ENCODE measurements at places on chromosomes 3 and 15.

DNA sequence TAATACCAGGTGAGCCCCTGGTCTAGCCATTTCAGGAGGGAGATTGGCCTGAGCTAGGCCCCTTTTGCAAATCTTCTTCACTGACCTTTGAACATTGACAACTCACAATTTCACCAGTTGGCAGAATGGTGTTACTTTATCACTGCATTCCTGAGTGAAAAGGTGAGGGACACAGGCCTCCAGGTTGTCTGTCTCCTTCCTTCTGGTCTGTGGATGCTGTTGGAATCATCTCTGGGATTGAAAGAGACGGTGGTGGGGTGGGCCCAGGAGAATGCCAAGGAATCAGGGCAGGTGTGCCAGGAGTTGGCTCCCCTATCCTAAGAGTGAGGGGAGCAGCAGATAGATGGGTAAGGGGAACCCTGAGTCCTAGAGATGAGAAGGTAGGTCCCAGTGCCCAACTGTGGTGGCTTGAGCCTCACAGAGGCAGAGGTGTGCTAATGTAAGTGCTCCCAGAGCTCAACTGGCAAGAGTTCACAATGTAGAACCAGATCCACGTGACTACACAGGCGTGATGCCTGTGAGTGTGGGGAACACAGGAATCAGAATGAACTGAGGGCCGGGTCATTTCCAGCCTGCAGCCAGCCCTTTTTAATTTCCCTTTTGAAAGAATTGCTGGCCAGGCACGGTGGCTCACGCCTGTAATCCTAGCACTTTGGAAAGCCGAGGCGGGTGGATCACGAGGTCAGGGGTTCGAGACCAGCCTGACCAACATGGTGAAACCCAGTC lies 11.2 kb downstream of the C3orf62 start:
- no peak for DNase-seq

GRCh38 chr3:100775226-100775625 lies 65.9 kb downstream of the TFG start:
- DNase-seq = no peak

DNA sequence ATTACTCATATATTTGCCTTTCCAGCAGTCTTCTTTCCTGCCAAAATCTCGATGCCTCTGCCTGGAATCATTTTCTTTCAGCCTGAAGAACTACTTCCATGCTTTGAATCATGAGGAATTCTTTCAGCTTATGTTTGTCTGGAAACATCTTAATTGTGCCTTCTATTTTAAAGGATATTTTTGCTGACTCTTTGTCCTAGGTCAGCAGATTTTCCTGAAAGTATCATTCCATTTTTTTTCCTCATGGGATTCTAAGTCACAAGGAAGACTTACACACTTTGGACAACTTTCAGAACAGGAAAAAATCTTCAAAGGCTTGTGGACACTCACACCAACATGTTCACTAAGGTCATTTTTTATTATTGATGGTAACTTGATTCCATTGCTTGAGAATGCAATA lies 10.1 kb downstream of the PRR23E start:
- DNase-seq = no peak

DNA sequence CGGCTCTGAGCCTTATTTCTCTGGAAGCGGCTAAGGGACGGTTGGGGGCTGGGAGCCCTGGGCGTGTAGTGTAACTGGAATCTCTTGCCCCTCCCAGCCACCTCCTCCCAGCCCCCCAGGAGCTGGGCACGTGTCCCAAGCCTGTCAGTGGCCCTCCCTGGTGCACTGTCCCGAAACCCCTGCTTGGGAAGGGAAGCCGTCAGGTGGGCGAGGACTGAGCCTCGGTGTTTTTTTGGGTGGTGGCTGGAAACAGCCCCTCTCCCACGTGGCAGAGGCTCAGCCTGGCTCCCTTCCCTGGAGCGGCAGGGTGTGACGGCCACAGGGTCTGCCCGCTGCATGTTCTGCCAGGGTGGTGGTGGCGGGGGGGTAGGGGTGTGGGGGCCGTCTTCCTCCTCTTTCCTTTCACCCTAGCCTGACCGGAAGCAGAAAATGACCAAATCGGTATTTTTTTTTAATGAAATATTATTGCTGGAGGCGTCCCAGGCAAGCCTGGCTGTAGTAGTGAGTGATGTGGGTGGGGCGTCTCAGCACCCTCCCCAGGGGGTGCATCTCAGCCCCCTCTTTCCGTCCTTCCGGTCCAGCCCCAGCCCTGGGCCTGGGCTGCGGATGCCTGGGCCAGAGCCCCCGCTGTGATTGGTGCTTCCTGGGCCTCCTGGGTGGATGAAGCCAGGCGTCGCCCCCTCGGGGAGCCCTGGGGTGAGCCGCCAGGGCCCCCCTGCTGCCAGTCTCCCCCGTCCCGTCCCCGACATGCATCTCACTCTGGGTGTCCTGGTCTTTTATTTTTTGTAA lies 58.8 kb upstream of the GOLGA8A start:
- no peak for DNase-seq

DNA sequence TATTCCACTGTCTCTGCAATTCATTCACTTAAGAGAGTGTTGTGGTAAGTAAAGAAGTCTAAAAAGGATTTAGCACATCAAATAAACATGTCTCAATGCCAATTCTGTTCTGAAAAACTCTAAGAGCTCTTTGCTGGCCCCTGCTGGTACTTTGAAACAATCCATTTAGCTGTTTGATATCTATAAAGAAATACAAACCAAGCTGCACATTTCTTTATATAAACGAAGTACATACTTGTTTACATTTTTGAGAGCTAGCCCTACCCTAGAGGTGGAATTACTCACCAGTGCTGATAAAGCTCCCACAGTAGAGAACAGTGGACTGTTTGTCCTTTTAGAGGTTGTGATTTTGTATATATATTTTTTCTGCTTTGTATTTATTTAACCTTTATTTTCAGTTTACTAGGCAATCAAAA lies 75.5 kb downstream of the NEDD4 start:
- DNase-seq = no peak

DNA sequence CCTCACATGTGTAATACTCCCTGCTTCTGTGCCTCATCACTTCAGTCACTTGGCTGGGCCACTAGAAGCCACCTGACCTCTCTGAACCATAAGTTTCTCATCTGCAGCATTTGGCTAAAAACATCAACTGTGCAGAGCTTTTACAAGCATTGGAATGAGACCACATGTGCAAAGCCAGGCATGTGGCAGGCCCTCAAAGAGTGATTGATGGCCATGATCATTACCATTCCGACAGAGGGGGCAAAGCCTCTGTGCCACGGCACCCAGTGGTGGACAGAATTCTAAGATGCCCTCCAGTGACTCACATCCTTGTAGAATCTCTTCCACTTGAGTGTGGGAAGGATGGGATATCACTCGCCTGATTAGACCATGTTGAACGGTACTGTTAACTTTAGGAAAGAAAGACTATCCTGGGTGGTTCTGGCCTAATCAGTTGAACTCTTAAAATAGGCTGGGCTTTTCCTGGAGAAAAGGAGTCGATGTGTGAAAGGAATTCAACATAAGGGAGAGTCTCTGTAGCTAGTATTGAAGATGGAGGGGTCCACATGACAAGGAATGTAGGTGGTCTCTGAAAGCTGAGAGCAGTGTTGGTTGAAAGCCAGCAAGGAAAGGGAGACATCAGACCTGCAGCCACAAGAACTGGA lies 13.5 kb downstream of the CDCP1 start:
- no peak for DNase-seq

- DNase-seq = no peak
Measured at GRCh38 chr3:11155341-11156025, 1.2 kb downstream of the HRH1 start.

GRCh38 chr3:132254076-132254755 lies 63.0 kb upstream of the ACP3 start:
- no peak for DNase-seq

GRCh38 chr3:37330466-37330865 lies 156.1 kb upstream of the LRRFIP2 start:
- DNase-seq = no peak

- DNase-seq = no peak
Measured at GRCh38 chr3:158847452-158847821, 45.6 kb downstream of the MFSD1 start.

- no peak for DNase-seq
Measured at GRCh38 chr3:107904536-107905066, 186.2 kb downstream of the CD47 start.

- DNase-seq = no peak
Measured at GRCh38 chr3:172171396-172172075, 132.2 kb downstream of the FNDC3B start.

GRCh38 chr3:94972066-94972465 lies 909.2 kb downstream of the NSUN3 start:
- no peak for DNase-seq

DNA sequence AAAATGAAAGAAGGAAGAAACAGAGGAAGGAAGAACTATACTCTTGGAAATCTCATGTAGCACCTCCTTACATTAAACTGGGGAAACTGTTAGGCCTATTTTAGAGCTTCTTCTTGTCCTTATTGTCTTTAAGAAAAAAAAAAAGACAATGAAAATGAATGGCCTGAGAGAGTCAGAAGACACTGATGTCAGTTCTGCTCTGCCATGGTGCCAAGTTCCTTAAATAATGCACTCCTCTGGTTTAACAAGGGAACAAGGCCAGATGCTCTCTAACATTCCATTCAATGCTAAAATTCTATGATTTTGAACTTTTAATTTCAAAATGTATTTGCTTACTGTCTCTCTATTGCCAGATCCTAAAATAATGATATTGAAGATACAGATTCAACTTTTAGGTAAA lies 4.4 kb upstream of the MBNL1 start:
- no peak for DNase-seq

GRCh38 chr3:151142929-151143328 lies 57.5 kb downstream of the MED12L start:
- DNase-seq = no peak

DNA sequence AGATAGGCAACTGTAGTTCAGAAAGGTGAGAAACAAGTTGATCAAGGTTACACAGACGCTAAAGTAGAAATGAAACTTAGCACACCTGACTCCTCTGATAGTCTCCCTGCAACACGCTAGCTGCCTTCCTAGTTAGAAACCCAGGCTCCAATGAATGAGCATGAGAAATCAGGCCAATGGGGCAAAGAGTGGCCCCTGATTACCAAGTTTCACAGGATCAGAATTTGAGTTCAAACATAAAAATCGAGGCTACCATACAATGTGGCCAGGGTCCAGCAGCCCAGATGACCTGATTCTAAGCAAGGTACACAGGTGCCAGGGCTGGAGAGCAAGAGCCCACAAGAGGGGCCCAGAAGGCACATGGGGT lies 7.7 kb downstream of the PLD1 start:
- no peak for DNase-seq

DNA sequence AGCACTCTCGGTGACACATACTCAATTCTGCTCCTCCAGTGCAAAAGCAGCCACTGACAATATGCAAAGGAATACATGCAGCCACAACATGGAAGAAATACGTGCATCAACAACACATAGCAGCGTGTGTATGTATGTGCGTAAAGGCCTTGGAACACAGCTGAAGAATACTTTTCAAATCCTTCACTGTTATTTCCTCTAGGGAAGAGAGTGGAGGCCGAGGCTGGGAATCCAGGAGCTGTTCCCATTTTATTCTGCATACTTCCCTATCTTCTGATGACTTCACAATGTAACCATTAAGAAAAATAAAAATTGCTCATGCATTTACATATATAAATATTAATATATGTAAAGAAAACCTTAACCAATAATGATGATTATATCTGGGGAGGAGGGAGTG lies 36.6 kb upstream of the MGLL start:
- no peak for DNase-seq

DNA sequence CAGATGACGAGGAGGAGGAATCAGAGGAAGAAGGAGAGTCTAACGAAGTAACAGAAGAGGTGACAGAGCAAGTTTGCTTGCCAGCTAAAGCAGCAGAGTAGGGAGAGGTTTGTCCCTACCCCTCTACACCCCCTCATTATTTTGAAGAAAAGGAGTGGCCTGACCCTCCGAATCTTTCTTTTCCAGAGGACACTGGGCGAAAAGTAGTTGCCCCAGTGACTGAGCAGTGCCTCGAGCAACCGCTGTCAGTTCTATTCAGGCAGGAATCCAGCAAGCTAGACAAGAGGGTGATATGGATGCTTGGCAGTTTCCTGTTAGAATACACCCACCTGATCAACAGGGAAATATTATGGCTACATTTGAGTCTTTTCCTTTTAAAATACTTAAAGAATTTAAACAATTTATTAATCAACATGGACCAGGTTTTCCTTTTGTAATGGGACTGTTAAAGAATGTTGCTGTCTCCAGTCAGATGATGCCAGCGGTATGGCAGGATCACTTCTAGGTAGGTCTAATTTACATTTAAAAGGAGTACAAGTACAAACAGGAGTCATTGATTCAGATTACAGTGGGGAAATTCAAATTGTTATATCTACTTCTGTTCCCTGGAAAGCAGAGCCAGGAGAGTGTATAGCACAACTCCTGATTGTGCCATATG lies 31.9 kb upstream of the ACVR2B start:
- no peak for DNase-seq

DNA sequence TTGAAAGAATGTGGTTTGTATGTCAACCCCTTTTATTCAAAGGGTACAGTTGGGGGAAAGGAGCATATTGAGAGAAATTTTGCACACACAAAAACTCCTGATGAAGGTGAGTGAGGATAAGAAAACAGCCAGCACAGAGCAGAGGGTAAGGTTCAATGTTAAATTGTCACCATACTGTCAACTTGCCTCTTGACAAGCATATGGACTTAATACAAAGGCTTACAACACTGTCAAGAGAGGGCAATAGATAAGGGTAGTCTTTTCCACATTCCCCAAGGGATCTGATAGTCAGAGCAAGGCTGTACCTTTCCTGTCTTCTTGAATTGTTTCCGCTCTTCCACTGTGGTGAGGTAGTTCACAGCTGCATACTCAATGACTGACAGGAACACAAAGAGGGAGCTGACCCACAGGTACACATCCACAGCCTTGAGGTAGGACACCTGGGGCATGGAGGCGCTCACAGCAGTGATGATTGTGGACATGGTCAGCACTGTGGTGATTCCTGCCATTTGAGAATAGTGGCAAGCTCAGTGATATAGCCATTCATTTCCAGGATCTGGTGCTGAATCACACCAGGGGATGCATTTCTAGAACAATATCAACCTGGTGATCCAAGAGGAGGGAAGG lies 20.4 kb upstream of the RIOX2 start:
- no peak for DNase-seq

GRCh38 chr3:179000144-179000543 lies 71.5 kb downstream of the ZMAT3 start:
- DNase-seq = no peak

- DNase-seq = no peak
Measured at GRCh38 chr15:70252951-70253320, 155.2 kb upstream of the TLE3 start.

DNA sequence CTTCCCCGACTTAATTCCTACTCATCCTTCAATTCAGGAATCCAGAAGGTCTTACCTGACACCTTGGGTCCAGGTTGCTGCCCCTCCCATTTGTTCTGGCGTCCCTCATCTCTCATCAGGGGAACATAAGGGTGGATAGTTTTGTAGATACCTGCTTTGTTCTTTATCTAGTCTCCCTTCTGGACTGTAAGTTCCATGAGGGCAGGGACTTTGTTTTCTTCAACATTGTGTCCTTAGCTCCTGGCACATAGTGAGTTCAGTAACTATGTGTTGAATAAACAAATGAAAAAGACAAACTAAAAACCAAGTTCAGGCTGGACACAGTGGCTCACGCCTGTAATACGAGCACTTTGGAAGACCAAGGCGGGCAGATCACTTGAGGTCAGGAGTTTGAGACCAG lies 13.2 kb upstream of the GPD1L start:
- no peak for DNase-seq

All from effector memory CD4-positive, alpha-beta T cell (primary cell).